ENCODE measurements at places on chromosomes 7 and 10. TPM values are rescaled to one million over a fixed set of nuclear protein-coding genes. Genes with fewer than 3 reads are reported as not detected.

- no peak for DNase-seq
These were observed 344.1 kb upstream of the HPS1 start for GRCh38 chr10:98790817-98791216.

DNA sequence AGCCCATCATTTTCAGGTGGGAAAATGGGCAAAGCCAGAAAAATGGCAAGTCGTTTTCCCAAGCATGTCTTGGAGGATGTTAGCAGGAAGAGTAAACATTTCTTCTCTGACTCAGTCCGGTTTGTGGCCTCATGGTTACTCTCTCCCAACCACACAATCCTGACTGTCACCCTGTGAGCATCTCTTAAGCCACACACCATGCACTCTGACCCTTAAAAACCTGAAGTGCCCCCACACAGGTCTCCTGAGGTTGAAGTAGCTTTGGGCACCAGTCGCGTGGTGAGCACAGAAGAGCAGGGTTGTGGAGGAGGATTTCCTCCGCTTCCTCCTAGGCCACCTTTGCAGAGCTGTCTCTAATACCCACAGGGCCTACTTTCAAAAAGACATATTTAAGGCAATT, 387.3 kb upstream of the NPVF start:
- DNase-seq, result no peak

DNA sequence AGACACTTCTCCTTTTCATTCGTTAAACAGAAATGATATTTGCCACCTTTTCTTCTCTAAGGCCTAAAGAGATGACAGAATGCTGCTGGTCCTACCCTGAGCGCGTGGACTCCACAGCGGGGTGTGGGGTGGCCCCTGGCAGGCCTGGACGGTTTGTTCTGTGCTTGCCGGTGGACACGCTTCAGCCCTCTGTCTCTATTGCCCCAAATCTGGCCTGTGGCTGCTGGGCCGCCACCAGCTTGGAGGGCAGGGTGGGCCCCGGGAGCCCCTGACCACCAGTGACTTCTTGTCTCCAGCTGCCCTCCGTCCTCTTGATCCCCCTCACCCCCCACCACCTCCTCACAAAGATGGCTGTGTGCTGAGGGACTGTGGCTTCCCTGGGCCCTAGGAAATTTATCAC, 5.7 kb downstream of the CHST3 start:
- DNase-seq, result no peak

GRCh38 chr7:23018750-23019149, 4.8 kb upstream of the HYCC1 start:
- no peak for DNase-seq

DNA sequence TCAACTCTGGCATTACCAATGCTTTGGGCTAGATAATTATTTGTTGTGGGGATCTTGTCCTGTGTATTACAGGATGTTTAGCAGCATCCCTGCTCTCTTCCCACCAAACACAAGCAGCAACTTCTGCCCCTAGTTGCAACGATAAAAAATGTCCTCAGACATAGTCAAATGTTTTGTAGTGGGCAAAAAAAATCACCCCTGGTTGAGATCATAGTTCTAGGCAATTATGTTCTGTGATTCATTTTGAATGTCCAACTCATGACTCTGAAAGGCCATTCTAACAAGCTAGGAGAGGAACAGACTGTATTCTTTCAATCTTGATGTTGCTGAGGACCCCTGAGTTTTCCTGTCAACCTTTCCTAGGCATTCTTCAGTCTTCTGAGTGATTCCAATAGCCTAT, 79.5 kb downstream of the RTKN2 start:
- DNase-seq, result no peak

RNF32 gene
- 0.59 TPM for total RNA-seq

ZNF32 gene
- total RNA-seq, result 57.9 TPM

All from right cardiac atrium (tissue), 5 donors.